Suppressor macrophage (primary cell): ENCODE measurements at places on chromosomes 5 and 9.

- DNase-seq, result no peak
These were observed 26.7 kb downstream of the FAM219A start for GRCh38 chr9:34431667-34432066.

- DNase-seq, result no peak
These were observed 209.0 kb downstream of the ALDH1A1 start for GRCh38 chr9:72743836-72744235.

- DNase-seq, result no peak
These were observed 45.9 kb downstream of the AMBP start for GRCh38 chr9:114031948-114032840.

DNA sequence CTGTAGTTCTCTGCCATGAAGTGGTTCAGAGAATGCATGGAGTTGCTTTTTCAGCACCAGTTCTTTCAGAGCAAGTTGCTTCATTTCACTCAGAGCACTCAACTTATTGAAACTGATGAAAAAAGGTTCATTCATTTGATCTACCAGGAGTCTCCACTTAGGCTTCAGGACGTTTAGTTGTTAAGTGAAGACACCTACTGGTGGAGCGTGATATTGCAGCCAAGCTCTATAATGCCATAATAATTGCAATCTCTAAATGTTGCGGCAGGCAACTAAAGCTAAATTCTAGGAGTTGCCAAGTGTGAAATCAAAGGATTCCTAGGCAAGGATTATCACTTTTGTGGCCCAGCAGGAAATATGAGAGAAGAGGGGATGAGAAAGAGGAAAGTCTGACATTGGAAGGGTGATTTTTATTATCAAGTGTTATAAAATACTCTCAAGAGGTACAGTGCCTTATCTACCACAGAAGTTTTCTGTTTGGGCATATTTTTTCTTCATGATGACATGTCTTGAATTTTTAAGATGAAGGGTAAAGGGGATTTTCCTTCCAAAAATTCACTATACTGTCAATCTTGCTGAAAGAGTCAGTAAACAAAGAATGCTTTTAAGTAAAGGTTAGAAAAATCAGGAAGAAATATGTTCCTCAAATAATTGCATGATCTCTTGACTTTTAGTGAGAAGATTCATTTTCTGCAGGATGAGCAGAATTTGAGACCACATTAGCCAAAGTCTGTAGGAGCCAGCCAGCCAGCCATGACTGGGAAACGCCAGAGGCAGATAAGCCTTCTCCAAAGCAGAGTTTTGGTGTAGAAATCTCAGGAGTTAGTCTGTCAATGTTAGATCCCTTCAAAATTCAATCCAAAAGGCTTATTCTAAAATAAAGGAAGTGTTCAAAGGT lies 83.4 kb downstream of the SH3PXD2B start:
- DNase-seq, result peak; percentile 75

- DNase-seq, result no peak
These were observed 277.6 kb downstream of the TMEM38B start for GRCh38 chr9:105971986-105972385.

GRCh38 chr5:133895979-133896845 lies 72.2 kb downstream of the C5orf15 start:
- DNase-seq, result no peak
